H1 (cell line): ENCODE measurements at places on chromosomes 5 and 9. TPM values are rescaled to one million over a fixed set of nuclear protein-coding genes. Genes with fewer than 3 reads are reported as not detected.

GRCh38 chr5:82494942-82495341, 216.8 kb upstream of the RPS23 start:
- no peak overlapping the region for H3K27ac ChIP-seq
- DNase-seq = no peak
- H3K27me3 ChIP-seq = no peaks in the 10 kb centered on the region
- no peak overlapping the region for H3K4me3 ChIP-seq
- H3K4me1 ChIP-seq = no peaks in the 10 kb centered on the region

DNA sequence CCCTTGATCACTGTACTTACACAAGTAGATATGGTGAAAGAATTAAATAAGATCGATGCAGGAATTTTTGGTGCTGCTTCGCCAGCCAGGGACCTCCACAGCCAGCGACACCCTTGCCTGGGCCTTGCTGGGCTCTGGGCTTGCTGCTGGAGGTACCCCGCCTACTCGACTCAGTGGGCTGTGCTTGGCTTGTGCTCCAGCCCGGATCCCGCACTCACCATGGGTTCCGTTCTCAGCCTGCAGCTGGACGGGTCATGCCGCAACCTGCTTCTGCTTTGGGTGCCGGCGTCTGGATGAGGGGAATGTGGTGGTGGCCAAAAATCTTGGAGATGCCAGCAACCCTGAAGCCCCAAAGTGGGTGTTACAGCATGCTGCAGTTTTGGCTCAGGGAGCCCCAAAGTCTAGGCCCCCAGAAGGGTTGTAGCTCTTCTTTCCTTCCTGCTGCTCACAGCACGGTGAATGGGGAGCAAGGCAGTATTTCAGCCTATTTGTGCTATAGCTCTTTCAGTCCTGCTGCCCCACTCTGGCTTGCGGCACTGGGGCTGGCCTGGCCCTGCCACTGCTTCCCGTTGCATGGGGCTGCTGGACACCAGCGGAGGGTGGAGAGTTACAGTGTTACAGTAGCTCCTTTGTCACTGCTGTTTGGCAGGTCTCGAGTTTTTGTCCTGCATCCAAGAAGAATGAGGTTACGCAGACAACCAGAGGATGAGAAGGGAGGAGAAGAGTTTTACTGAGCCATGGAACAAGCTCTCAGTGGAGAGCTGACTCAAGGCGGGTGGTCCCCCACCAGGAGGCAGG, 48.0 kb downstream of the TARS1 start:
- H3K27me3 ChIP-seq = no peaks in the 10 kb centered on the region
- DNase-seq = no peak
- H3K4me1 ChIP-seq = peaks cover 10% of the 10 kb centered on the region
- H3K36me3 ChIP-seq = no peaks in the 10 kb centered on the region

DNA sequence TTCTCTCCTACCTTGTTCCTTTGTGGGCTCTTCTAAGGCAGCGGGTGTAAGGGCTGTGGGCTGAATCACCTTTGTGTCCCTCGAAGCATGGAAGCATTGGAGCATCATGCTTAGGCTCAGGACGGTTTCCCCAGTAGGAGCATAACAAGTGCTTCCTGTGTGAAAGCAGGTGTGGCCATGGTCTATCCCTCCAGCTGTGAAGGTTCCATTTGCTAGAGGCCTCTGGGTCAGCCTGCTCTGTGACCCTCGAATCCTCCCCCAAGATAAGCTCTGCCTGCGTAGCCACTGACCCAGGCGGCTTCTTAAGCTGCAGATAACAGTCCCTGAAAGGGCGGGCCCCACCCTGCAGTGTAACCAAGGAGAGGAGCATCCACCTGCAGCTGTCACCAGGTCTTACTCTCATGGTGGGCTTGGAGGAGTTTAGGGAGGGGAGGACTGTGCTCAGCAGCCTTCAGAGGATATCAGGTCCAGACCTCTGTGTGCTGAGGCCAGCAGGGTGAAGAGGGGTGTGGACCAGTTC, 8.4 kb upstream of the NDST1 start:
- H3K4me3 ChIP-seq = no peak overlapping the region
- peaks cover 21% of the 10 kb centered on the region for H3K4me1 ChIP-seq
- H3K27me3 ChIP-seq = no peaks in the 10 kb centered on the region
- no peak for DNase-seq

GRCh38 chr5:132070460-132071337, 2.9 kb upstream of the CSF2 start:
- no peak overlapping the region for H3K27ac ChIP-seq
- no peak for DNase-seq
- H3K27me3 ChIP-seq = no peaks in the 10 kb centered on the region
- H3K4me3 ChIP-seq = no peak overlapping the region
- no peaks in the 10 kb centered on the region for H3K36me3 ChIP-seq
- H3K4me1 ChIP-seq = 0 out of 2 replicates have a peak, but pooled peaks cover 2% of the 10 kb centered on the region

GRCh38 chr9:101311758-101312420, 72.9 kb downstream of the BAAT start:
- no peaks in the 10 kb centered on the region for H3K36me3 ChIP-seq
- H3K4me1 ChIP-seq = no peaks in the 10 kb centered on the region
- H3K27ac ChIP-seq = no peak overlapping the region
- no peaks in the 10 kb centered on the region for H3K27me3 ChIP-seq

- no peak for DNase-seq
- H3K4me1 ChIP-seq = no peaks in the 10 kb centered on the region
- H3K4me3 ChIP-seq = peak overlapping the region; percentile 70
- peaks cover 28% of the 10 kb centered on the region for H3K36me3 ChIP-seq
- peak overlapping the region; percentile 97 for H3K27ac ChIP-seq
Measured at GRCh38 chr9:92324889-92325268, 271 bp downstream of the NOL8 start.

DNA sequence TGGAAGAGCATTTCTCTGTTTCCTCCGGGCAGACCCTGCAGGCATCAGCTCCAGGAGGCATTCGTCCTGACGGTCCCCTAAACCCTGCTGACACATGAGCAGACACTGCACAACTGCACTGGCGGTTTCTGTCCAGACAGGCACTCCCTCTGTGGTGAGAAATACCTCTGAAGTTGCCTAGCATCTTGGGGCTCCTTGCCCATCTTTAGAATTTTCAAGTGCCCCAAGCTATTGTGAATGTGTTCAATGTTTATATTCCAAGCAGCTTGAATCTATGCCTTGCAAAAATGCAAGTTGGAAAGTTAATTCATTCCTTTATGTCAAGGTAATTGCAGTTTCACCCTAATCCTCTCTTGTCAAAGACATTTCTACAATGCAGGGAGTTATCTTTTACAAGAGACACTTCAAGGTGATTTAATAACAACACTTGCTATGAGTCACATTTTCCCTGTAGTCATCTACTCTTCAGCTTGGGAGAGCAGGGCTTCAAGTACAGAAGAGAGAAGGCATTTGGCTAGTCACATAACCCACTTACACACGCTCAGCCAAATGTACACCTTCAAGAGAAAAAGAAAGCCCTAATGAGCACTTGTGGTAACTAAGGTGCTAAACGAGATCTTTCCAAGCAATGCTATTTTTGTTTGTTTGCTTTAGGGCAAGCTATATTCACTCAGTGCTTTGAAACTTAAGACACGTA, 302.5 kb downstream of the MLLT3 start:
- no peak overlapping the region for H3K4me3 ChIP-seq
- H3K27ac ChIP-seq = no peak overlapping the region
- no peaks in the 10 kb centered on the region for H3K4me1 ChIP-seq
- no peaks in the 10 kb centered on the region for H3K36me3 ChIP-seq
- H3K27me3 ChIP-seq = no peaks in the 10 kb centered on the region

- H3K27ac ChIP-seq = no peak overlapping the region
- no peak overlapping the region for H3K4me3 ChIP-seq
- H3K27me3 ChIP-seq = no peaks in the 10 kb centered on the region
- H3K4me1 ChIP-seq = peaks cover 17% of the 10 kb centered on the region
Measured at GRCh38 chr9:136170006-136170901, 34.7 kb downstream of the LHX3 start.

DNA sequence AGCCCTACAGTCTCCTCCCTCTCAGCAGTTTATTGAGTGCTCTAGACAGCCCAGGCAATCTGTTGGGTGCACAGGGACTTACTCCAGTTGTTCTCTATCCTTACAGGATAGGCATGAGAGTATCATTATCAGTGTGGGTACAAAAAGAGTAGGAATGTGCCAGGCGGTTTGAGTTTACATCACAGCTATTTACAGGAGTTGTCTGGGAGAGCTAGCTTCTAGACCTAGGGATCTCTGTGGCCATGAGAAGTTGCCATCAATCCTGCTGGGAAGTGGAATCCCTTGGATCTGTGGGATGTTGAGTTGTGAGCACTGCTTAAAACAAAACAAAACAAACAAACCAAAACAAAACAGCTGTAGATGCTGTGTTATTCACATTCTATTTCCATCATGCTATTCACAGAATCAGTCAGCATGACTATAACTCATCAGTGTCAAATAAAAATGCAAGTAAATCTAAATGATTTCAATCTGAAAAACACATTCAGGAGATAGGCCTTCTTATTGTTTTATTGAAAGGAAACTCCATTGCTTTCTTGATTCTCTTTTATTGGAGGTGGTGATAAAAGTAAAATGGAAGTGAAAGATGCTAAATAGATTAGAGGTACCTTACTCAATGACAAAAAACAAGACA, 552.4 kb upstream of the ZNF608 start:
- no peaks in the 10 kb centered on the region for H3K27me3 ChIP-seq
- no peak overlapping the region for H3K27ac ChIP-seq
- H3K4me1 ChIP-seq = no peaks in the 10 kb centered on the region
- DNase-seq = no peak

The PDE6A gene
- not detected in 2 replicates for polyA plus RNA-seq

The UBE2QL1 gene
- polyA plus RNA-seq = 0.65 and 0.72 TPM in 2 replicates

The TPD52L3 gene
- polyA plus RNA-seq = not detected in 2 replicates

The EDIL3 gene
- 9.3 and 14.7 TPM in 2 replicates for polyA plus RNA-seq

The PDCD1LG2 gene
- not detected in 2 replicates for polyA plus RNA-seq
